ENCODE measurements at places on chromosomes 7 and 10.

DNA sequence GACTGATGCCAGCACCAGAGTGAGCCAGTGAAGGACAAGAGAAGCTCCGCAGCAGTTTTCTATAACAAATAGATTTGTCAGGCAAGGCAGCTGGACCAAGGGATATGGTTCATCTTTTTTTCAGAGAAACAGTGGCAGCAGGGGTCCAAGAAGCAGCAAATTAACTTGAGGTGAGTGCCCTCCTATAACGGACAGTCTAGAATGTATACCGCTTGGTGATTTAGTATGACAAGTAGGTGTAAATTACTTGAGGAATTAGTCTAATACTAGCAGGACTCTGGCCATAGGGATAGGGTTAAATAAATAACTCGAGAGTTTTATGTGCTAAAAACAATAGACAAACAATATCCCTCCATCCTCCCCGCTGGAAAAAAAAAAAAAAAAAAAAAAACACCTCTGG, 153.0 kb upstream of the WNT16 start:
- DNase-seq, result no peak

- no peak for DNase-seq
Observed at GRCh38 chr10:87799860-87800259, 18.2 kb downstream of the ATAD1 start.

- DNase-seq, result no peak
Observed at GRCh38 chr7:4127909-4128560, 554.1 kb upstream of the FOXK1 start.

DNA sequence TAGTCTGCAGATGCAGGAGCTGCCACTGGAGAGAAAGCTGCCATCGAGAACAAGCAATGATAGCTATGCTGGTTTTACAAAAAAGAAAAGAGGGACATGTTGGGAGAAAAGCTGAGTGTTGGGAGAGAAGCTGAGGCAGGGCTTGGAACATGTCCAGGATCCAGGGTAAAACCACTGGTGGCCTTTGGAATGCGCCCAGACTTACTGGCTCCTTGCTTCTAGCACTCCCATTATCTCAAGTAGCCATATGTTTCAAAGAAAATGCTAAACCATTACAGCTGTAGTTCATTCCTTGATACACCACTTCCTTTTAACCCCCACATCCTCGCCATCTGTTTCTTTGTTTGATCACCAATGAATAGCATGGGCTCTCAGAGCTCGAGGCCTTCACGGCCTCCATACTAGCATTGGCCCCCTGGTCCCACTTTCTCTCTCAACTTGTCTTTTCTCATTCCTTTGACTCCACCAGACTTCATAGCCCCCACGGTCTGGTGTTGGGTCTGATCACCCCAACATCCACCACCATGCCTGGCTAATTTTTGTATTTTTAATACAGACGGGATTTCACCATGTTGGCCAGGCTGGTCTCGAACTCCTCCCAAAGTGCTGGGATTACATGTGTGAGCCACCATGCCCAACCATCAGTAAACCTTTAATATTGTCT, 23.8 kb upstream of the PLAC9 start:
- DNase-seq, result no peak

DNA sequence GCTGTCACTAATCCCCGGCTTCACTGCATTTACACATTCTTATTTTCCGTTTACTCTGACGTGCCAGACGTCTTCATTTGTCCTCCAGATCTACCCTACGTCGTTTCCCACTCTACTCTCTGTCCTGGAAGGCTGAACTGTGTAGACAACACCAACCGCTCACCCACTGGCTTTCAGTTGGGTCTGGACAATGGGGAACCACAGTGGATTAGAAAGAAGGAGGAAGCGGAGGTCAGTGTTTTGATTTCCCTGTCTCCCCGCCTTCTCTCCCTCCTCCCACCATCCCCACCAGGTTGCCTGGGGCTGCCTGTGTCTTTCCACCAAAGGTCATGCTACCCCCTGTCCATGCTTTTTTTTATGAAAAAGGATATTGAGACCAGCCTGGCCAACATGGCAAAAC, 14.0 kb upstream of the CTBP2 start:
- no peak for DNase-seq

DNA sequence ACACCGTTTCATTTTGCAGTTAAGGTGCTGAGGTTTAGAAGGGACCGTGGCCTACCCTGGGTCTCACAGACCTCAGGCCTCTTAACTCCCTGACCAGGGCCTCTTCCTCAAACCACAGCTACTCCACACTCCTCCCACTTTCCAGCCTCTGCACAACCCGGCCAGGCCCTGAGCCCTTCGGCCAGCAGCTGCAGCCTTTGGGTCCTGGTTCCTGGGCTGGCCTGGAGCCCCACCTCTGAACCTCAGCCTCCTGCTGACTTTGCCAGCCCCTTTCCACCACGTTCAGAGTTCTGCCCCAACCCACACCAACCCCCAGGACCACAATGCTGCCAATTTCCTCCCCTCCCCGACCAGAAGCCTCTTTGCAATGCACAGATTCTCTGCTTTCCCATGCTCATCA, 84.1 kb downstream of the VOPP1 start:
- DNase-seq, result peak; percentile 17

GRCh38 chr10:14247377-14248116, 83.2 kb downstream of the FRMD4A start:
- DNase-seq, result no peak

DNA sequence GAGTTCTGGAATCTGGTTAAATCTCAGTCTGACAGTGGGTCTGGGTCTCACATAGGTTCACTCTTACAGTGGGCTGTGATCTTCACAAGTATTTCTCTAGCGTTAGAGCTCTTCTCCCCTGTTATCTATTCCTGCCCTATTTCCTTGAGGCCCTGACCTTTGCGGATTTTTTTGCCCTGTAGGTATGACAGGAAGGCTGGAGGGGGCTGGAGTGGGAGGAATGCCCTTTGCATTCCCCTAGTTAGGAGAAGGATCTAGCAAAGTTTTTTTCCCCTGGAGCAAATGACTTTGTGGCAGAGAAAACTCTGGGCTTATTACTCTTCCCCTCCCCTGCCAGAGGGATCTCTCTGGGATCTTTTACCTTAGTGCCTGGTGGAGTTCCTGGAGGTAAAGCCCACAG, 49.2 kb downstream of the GALNT11 start:
- no peak for DNase-seq

DNA sequence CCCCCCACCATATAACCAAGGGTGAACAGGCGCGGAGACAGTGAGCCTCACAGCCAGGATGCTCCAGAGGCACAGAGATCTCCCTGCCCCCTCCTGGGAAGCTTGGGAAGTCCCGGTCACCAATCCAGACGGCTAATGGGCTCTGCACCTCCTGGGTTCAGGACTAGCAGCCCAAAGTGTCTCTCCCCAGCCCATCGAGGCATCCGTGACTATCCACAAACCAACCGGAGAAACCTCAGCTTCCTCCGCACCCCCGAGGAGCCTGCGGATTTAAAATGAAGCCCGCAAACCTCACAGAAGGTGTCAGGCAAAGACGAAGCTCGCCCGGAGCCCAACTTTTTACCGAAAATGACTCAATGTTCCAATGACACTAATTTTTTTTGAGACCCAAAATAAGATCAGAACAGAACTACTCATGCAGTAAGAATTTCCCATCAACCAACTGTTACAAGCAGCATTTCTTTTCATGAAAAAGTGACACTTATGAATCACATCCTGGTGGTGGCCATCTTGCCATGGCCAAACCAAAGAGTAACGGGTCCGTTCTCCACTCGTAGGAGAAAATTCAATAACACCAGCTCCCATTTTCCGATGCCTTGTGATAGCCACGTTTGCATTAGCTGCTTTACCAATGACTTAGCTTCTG, 6.0 kb downstream of the PDGFA start:
- DNase-seq, result no peak
